ENCODE measurements at places on chromosomes 2 and 18. TPM values are rescaled to one million over a fixed set of nuclear protein-coding genes. Genes with fewer than 3 reads are reported as not detected.

CLEC4F gene
- not detected for total RNA-seq

SOCS6 gene
- total RNA-seq = 24.1 TPM

LOXHD1 gene
- not detected for total RNA-seq

MAPRE2 gene
- 27.4 TPM for total RNA-seq

IFT172 gene
- total RNA-seq = 15.4 TPM

SERPINB4 gene
- total RNA-seq = not detected

SCN1A gene
- total RNA-seq = not detected

IKZF2 gene
- total RNA-seq = 15.5 TPM

AFF3 gene
- 14.7 TPM for total RNA-seq

TTLL4 gene
- total RNA-seq = 27.4 TPM

AQP12B gene
- total RNA-seq = not detected

ANKRD62 gene
- not detected for total RNA-seq

MMADHC gene
- 125 TPM for total RNA-seq

RNF125 gene
- 1.9 TPM for total RNA-seq

ABCB11 gene
- 0.02 TPM for total RNA-seq

SERPINB3 gene
- not detected for total RNA-seq

PRSS56 gene
- total RNA-seq = not detected

SLC23A3 gene
- 1.2 TPM for total RNA-seq

EHD3 gene
- total RNA-seq = 20.9 TPM

HOXD3 gene
- total RNA-seq = not detected

C1GALT1C1L gene
- total RNA-seq = not detected

CNRIP1 gene
- total RNA-seq = 4.4 TPM

GALNT5 gene
- 2.2 TPM for total RNA-seq

CXCR4 gene
- 2.8 TPM for total RNA-seq

REG3G gene
- total RNA-seq = not detected

CCDC85A gene
- total RNA-seq = 8.9 TPM

NGEF gene
- 0.16 TPM for total RNA-seq

HOXD1 gene
- not detected for total RNA-seq

CDH2 gene
- total RNA-seq = 326 TPM

ACYP2 gene
- 6.8 TPM for total RNA-seq

ASPRV1 gene
- 0.26 TPM for total RNA-seq

SLC14A1 gene
- not detected for total RNA-seq

RAB27B gene
- 0.91 TPM for total RNA-seq

CAPN14 gene
- 0.14 TPM for total RNA-seq

LGALSL gene
- total RNA-seq = 12.4 TPM

SLC66A3 gene
- total RNA-seq = 14.3 TPM

ALPI gene
- total RNA-seq = not detected

HOXD9 gene
- not detected for total RNA-seq

STEAP3 gene
- total RNA-seq = 38.8 TPM

C2orf74 gene
- total RNA-seq = 11.5 TPM

PIEZO2 gene
- 5.3 TPM for total RNA-seq

CREG2 gene
- total RNA-seq = 0.11 TPM

HJURP gene
- 5.9 TPM for total RNA-seq
